ENCODE measurements at places on chromosomes 11 and 22.

DNA sequence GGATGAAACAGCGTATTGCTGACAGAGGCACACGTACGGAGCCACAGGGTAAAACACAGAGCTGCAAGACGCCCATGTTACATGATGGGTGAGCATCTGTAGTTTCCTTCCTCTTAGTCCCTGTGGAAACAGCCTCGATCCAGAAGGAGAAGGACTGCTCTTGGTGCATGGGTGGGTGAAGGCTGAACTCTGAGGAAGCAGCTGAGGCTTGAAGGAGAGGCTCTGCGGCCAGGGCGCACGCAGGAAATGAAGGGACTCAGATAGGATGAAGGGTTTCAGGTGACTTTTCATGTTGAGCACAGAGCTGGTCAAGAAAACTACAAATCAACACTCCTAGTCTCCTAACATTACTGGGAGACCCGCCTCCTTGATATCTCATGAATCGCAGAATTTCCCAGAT is 65.7 kb upstream of the ADA2 start:
- DNase-seq: no peak

DNA sequence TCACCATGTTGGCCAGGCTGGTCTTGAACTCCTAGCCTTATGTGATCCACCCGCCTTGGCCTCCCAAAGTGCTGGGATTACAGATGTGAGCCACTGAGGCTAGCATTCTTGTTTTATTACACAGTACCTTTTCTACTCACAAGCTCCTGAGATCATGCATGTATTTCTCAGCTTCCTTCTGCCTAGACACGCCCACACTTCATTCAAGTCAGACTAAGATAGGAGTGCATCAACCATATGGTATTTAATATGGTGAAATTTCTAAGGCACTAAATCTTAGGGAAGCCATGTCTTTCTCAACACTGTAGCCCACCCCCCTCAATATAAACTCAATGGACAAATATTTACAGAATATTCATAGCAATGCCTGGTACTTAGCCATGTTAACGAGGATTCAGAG is 62.1 kb downstream of the SLC25A17 start:
- peak; percentile 6 for DNase-seq

- DNase-seq: no peak
Measured at GRCh38 chr11:27112946-27113345, 72.3 kb downstream of the BBOX1 start.

- DNase-seq: no peak
Measured at GRCh38 chr22:31491218-31491962, 1.7 kb upstream of the EIF4ENIF1 start.

- DNase-seq: no peak
Measured at GRCh38 chr11:64004590-64004984, 18.3 kb downstream of the OTUB1 start.

DNA sequence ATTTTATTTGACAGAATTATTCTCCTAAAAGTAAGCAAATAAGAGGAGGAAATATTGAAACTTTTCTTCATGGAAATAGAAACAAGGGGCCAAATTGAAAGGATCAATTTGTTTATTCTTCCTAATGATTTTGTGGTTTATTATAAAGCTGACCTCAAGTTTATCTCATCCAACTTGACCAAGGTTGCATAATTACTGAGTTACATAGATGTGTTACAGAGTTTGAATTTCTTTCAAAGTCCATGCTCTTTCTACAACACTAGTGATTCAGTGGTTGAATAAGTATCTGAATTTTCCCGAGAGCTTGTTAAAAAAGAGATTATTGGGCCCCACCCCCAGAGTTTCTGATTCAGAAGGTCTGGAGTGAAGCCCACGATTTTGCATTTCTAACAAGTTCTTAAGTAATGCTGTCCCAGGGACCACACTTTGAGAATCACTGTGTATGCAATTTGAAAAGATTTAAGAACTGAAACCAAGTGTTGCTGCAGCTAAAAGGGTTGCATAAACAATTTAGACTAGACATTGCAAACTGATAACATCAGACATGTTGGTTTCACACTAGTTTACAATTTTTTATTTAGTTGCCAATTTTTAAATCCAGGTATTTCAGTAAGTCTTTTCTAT is 485.7 kb upstream of the ANO5 start:
- no peak for DNase-seq

GRCh38 chr11:111748035-111748804 is 18.0 kb downstream of the PPP2R1B start:
- DNase-seq: no peak

GRCh38 chr11:64334764-64335735 is 5.0 kb upstream of the CCDC88B start:
- peak; percentile 94 for DNase-seq

- DNase-seq: peak; percentile 70
Measured at GRCh38 chr11:18312663-18313420, 9.1 kb downstream of the HPS5 start.

- peak; percentile 43 for DNase-seq
Measured at GRCh38 chr11:104892723-104893511, 5.3 kb downstream of the CASP12 start.

DNA sequence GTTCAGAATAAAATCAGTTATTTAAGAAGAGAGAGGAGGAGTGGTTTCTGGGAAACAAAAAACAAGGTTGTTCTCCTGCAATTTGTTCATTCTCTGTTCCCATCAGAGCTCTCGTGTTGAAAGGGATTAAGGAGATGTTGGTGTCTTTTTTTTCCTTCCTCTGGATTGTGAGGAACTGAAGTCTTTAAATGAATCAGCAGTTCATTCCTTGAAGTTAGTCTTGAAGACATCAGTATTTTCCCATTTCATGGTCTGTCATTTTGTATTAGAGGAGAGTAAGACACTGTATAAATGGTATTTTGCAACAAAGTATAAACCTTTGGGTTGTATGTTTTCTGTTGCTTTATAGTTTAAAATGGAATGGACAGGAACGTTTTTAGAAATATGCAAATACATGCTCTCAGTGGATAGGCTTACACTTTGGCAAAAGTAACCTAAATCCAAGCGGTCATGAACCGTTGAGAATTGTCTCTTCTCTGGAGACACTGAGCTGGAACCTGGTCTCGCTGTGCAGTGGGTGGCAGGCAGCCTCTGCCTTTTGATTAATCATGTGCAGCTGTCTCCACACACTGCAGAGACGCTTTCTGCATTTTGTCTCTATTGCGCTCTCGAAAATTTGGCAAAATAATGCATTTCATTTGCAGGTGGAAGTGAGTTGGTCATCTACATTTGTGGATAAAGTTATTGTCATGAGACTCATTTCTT is 33.0 kb downstream of the SAMM50 start:
- no peak for DNase-seq

- DNase-seq: peak; percentile 2
Measured at GRCh38 chr11:107653076-107653475, 58.8 kb downstream of the SLN start.

GRCh38 chr22:46098525-46099475 is 51.5 kb upstream of the PPARA start:
- DNase-seq: no peak

DNA sequence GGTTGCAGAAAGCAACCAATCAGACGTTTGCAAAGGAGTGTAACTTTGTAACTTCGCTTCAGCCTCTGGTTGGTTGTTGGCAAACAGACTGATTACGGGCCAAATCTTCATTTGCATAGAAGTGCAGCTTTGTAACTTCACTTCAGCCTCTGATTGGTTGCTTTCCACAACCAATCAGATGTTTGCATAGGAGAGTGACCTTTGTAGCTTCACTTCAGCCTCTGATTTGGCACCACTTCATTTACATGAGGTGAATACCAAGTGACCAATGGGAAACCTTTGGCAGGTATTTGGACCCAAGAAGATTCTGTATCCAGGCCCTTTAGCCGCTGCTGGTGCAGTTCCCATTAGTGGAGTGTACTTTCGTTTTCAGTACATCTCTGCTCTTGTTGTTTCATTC is 16.0 kb downstream of the USP47 start:
- DNase-seq: no peak

- no peak for DNase-seq
Measured at GRCh38 chr11:30434901-30435300, 112.0 kb downstream of the ARL14EP start.

GRCh38 chr22:37141971-37142370 is 7.7 kb downstream of the IL2RB start:
- DNase-seq: no peak

DNA sequence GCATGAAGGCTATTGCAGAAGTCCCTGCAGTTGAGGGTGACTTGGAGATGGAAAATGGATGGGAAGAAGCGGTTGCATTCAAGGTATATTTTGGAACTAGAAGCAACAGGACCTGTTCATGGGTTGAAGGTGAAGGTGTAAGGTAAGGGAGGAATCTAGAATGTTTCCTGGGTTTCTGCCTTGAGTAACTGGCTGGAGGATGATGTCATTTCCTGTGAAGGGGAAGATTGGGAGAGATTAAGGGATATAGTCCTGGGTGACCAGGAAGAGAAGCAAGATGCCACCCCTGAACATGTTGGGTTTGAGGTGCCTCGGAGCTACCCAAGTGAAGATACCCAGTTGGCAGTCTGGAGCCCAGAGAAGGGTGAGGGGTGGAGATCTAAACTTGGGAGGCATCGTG is 12.1 kb upstream of the MOGAT2 start:
- no peak for DNase-seq

DNA sequence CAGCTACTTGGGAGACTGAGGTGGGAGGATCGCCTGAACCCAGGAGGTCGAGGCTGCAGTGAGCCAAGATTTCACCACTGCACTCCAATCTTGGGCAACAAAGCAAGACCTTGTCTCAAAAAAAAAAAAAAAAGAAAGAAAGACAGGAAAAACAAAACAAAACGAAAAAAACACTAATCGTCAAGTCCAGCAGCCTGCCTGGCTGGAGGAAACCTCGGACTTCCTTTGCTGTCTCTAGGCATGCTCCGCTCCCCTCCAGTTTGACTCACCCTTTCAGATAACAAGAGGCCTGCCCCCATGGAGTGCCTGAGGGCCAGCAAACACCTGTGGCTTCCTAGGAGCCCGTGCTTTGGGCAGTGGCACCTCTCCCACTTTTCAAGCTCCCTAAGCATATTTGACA is 28.8 kb upstream of the CHKA start:
- DNase-seq: peak; percentile 60

DNA sequence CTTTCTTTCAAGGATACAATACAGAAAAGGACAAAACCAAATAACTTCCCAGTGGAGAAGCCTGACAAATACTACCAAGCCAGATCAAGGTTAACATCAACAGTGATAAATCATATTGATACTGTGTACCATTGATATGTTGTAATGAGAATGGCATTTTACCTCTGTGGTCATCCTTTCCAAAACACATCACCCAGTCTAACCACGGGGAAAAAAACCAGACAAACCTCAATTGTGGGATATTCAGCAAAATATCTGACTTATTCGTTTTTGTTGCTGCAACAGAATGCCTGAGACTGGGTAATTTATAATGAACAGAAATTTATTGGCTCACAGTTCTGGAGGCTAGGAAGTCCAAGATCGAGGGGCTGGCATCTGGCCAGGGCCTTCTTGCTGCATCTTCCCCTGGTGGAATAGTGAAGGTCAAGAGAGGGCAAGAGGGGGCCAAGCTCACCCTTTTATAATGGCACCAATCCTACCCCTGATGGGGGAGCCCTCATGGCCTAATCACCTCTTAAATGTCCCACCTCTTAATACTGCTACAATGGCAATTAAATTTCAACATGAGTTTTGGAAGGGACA is 66.1 kb downstream of the FAM76B start:
- no peak for DNase-seq

GRCh38 chr11:111604392-111605009 is 2.3 kb downstream of the SIK2 start:
- DNase-seq: peak; percentile 60

GRCh38 chr11:26820739-26821138 is 98.9 kb upstream of the SLC5A12 start:
- peak; percentile 97 for DNase-seq

DNA sequence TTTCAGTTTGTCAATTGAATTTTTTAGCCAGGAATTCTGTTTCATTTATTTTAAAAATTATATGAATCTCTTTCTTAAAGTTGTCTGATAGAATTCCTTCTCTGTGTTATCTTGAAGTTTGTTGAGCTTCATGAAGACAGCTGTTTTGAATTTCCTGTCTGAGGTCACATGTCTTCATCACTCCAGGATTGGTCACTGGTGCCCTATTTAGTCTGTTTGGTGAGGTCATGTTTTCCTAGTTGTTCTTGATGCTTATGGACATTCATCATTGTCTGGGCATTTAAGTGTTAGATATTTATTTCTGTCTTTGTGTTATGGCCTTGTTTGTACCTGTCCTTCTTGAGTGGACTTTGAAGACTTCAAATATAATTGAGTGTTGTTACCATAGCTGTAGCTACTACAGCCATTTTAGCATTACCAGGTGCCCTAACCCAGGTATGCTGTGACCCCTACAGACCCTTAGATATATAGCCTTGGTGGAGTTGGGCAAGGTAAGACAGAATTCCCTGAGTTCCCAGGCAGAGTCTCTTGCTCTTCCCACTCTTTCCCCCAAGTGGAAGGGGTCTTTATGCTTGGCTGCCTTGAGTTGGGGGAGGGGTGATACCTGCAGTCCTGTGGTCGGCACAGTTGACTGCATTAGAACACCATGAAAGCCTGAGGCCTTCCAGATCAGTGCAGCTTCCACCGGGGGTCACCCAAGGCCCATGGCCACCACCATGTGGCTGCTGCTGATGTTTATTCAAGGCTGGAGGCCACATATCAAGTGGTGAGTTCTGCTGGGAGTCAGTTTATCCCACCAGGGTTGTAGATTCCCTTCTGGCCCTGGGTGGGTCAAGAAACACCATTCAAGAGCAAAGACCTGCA is 229.6 kb downstream of the DYNC2H1 start:
- peak; percentile 64 for DNase-seq

DNA sequence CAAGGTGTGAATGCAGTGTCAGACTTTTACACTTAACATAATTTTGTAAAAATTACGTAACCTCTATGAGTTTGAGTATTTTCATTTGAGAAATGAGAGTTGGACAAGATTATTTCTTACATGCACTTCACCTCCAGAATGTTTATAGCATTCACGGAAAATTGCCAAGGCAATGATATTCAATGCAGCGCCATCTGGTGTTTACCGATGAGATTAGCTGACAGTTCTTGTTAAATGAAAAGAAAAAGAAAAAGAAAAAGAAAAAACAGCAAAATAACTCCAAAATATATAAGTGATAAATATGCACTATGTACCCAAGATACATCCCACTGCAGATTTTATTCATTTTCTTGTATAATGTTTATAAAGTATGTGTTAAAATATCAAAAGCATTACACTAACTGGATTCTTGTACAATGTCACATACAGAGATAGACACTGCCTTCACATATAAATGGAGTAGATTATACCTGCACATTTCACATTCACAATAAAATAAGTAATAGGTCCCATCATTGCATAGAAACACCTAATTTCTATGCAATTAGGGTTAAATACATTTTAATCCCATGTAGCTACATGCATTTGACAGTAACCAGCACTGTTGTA is 976.3 kb upstream of the FAT3 start:
- peak; percentile 56 for DNase-seq

- DNase-seq: no peak
Measured at GRCh38 chr22:44274918-44275630, 37.7 kb downstream of the SHISAL1 start.

GRCh38 chr11:106061249-106061784 is 15.8 kb downstream of the KBTBD3 start:
- no peak for DNase-seq

DNA sequence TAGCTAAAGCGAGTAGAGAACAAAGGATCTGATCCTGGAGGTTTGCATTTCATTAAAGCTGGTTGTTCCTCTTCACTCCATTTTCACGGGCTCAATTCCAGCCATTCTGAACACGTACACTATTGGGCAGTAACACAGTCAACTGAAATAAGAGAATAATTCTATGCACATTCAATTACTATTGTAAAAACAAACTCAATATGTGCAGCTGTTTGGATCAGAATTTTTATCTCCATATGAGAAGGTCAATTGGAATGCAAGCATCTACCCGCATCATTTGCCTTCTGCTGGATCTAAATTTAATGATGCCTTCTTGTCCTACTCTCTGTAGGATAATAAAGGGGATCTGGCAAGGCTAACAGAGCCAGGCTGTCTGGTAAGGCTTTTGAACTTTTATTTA is 562.8 kb upstream of the CCDC179 start:
- DNase-seq: no peak
